AG08396 (cell line): ENCODE measurements at places on chromosomes 3 and 15.

DNA sequence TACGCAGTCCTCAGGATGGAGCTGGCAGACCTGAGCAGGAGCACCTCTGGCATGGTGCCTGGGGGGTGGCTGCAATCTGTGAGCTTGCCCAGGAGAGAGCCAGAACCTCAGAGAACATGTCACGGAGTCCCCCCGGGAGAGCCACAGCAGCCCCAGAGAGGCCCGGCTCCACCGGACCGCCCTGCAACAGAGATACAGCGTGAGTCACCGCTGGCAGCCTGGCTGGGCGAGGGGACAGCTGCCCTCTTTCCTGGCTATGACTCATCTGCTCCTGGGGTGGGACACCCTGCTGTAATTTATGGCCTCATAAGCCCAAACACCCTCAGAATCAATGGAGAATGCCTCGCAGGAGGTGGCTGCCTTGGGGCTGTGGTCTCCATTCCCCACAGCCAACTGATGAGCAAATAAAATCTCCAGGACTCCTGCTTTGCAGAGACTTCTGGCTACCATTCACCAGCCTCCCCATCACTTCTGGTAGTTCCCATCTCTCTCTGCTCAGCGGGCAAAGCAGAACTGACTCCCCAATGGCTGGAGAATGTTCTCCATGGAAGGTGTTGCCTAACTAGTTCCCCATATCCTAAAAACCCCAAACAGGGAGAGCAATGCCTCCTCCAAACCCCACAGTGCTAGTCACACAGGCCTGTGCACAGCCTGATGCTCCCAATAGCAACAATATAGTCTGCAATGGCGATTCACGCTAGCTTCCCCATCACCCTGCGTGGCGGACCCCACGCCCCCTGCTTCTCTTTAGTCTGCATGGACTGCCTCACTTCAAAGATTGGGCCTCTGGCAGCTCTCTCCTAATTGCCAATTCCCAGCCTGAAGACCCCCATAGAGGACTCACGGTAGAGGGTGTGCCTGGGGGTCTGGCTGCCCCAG lies 21.6 kb downstream of the ACSBG1 start:
- peak; percentile 77 for DNase-seq

GRCh38 chr3:184604615-184605290 lies 43.2 kb downstream of the EPHB3 start:
- no peak for DNase-seq

DNA sequence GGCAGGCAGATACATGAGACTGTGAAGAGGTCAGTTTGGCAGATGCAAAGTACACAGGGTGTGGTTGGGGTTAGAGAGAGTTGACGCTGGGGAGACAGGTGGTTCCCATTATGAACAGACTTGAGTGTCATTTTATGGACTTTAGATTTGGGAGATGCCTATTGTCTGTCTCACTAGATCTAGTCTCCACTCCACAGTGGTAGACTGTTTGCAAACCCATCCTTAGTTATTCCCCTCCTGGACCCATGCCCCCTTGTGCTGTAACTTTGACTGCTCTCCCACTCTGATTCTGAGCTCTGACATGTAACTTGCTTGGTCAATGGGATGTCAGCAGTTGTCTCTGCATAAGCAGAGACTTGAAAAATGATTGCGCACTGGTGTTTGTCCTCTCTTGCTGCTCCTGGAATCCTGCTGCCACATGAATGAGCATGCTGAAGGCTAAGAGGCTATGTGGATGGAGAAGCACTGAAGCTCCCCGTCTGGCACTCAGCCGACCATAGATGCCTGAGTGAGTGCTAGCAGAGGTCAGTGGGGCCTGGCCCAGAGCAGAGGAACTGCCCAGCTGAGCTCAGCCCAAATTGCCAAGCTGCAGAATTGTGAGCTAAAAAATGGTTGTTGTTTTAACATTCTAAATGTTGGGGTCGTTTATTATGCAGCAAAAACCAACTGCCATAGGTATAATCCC lies 88.2 kb downstream of the FAM43A start:
- no peak for DNase-seq

GRCh38 chr3:32450992-32451659 lies 51.5 kb downstream of the CMTM6 start:
- DNase-seq = no peak

DNA sequence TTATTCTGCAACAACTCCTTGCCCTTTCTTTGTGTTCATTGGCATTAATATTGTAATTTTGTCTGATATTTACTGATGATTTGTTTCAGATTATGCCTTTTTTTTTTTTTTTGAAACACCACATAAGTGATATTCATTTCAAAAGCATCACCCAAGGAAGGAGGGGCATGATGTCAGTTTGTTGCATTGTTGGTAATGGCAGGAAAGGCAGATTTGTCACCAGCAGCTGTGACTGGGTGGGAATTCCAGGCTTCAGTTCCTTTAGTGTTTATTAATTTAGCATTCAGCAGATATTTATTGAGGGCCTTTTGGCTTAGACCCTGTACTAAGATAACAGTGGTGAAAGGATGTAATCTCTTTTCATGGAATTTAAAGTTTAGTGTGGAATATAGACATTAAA lies 19.5 kb downstream of the SENP2 start:
- no peak for DNase-seq

DNA sequence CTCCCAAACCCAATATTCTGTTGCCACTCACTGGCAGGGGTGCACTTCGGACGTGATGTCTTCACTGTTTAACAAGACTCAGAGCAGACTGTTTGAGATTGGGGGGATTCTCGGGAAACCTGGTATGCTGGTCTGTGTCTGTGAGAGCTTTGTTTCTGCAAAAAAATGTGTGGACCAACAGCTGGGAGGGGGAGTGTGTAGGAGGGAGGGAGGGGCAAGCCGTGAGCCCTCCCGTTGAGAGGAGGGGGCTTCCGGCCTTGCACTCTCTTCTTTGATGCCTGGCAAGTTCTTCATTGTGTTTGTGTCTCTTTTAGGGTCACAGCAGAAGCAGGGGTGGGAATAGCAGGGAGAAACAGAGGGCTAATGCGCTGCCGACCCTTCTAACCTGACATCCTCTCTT lies 74.9 kb upstream of the NDN start:
- no peak for DNase-seq

DNA sequence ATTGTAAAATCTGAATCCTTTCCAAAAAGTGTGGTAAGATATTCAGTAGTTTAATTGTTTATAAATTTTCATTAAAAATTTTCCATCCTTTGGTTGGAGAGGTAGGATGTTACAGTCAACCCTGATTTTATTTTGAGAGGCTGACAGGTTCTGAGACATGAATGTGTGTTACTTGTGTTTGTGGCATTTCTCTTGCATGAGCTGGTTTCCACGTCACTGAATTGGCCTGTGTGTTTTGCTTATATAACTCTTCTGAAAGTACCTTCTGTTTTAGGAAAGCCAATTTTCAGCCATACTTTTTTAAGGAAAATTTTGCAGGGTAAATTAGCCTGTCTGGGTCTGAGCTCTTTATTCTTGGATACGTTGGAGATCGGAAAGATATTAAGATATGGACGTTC lies 30.7 kb downstream of the PXYLP1 start:
- peak; percentile 60 for DNase-seq

DNA sequence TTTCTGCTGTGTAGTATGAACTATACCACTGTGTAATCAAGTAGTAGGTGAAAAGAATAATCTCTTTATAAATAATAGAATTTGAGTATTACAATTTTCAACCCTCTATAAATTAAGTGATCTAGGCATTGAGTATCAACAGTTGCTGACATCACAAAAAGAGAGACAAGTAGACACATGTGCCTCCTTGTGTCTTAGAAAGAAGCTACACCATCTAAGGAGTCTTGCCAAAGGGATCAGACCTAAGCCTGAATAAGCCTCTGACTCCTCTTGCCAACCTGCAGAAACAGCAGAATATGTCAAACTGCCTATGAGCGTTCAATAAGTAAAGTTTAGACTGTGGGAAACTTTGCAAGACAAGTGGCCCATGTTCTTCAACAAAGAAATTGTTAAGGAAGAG lies 5.8 kb upstream of the MTMR10 start:
- no peak for DNase-seq

GRCh38 chr3:193594946-193595689 lies 2.1 kb downstream of the OPA1 start:
- peak; percentile 11 for DNase-seq

GRCh38 chr3:21645121-21645897 lies 105.7 kb downstream of the ZNF385D start:
- peak; percentile 18 for DNase-seq

GRCh38 chr3:176005564-176005963 lies 1146.4 kb downstream of the NAALADL2 start:
- no peak for DNase-seq

DNA sequence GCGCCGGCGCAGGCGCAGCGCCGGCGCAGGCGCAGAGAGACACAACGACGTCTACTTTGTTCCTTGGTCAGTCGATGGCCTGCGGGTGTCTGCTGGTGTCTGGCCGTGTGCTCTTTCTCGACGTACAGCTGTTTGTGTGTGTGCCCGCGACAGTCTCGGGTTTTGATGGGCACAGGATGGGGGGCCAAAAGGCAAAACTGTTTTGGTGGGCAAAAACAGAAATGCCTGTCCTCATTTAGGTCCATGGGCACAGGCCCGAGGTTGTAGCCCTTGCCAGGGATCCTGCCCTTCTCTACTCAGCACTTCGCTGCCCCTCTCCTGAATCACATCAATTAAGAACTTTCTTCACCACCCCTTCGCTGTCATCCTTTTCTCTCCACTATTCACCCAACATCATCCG lies 184.8 kb upstream of the CHL1 start:
- no peak for DNase-seq

DNA sequence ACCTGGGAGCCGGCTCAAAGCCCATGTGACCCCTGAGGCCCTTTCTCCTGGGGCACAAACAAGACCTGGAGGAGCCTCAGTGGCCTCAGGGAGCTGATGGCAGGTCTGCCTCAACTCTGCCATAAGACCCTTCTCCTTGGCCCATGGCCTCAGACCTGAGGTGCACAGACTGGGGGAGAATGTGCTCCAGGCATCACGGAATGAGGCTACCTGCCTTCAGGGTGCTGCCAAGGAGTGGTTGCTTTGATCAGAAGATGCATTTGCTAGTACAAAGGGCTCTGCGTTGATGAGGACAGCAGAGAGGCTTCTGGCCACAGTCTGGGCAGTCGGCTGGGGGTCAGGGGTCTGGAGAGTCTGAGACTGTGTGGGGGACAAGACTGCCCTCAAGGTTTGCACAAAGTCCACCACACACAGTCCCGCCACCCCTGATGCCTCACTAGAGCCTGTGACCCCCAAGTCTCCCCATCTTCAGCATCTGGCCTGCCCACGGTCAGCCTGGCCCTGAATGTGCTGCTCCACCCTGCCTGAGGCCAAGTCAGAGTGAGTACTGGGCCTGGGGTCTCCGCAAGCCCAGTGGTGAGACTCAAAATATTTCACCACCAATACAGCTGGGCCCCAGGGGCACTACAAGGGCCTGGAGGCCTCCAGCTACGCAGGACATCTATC lies 26.6 kb downstream of the ALDH1L1 start:
- peak; percentile 2 for DNase-seq

DNA sequence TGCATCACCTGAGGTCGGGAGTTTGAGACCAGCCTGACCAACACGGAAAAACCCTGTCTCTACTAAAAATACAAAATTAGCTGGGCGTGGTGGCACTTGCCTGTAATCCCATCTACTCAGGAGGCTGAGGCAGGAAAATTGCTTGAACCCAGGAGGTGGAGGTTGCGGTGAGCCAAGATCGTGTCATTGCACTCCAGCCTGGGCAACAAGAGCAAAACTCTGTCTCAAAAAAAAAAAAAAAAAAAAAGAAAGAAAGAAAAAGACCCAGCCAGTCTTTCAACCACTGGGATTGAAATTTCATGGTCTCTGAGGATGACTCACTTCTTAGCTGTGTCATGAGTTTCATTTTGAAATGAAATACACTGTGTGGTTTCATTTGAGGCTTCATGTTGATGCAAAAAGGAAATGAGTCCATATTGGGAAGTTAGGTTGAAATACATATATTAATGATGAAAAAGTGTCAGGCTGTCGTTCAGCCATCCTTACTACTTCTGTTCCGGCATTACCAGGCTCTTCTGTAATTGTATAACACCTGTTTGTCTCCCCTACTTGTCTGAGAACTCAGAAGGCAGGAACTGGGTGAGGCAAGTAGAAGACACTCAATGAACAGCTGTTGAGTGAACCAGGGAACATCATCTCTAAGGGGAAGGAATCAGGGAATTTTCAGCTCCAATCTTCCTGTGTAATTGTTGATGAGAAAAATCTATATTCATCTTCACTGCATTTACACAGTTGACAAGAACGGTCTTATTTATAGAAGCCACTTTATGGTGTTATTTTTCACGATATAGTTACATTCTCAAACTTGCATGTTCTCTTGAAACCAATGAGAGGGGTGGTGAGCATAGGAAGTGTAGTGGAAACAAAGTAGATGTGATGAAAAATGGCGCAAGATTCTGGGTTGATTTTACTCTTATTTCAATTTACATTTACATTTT lies 87.4 kb downstream of the NFKBIZ start:
- DNase-seq = peak; percentile 62

DNA sequence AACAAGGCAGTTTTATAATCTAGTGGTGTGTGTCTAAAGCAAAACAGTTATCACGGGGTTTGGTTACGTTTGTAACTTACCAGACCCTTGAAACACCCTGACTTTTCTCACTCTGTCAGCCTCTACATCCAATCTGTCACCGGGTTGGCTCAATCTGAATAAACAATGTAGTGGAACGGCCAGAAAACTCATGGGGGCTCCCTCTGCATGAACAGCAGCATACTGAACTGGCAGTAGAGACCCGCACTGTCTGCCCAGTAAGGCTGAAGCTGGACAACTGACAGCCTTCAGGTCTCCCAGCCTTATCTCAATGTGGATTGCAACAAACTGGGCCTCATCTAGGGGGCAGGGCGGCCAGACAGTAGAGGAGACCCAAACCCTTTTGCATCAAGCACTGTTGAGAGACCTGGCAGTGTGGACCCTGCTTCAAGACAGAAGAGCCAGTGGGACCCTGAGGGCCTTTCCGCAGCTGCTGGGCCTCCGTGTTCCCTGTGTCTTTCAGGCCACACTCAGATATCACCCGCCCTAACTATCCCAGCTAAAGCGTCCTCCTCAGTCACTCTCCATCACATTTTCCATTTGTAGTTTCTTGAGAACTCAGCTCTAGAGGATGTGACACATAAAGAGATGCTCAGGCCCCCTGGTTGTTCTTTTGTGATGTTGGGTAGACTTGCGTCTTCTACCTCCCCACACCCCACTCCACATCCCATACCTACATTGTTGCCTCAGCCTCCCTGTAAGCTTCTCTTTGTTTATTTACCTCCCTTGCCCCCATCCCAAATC lies 181.2 kb upstream of the NR2E3 start:
- DNase-seq = no peak

DNA sequence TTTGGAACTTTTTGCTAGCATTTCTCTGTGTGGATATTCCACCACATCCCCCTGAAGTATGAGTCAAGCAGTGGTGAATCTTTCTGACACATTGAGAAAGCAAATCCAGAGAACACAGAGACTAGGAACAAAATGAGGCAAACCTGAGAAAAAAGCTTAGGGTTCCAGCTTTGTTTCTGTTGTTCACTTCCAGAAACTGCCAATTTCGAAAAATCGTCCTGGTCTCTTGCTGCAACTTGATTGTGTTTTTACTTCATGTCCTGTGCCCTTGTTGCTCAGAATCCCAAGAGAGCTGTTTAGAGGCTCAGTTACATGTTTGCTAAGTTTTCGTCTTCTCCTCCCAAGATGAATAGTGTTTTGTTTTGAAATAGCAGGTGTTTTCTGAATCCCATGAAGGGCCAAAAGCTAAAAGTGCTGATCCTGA lies 13.7 kb downstream of the MAP2K1 start:
- peak; percentile 20 for DNase-seq

- DNase-seq = peak; percentile 26
Measured at GRCh38 chr3:123535580-123535979, 49.3 kb downstream of the HACD2 start.
